Mesendoderm (in vitro differentiated cells): ENCODE measurements at places on chromosomes 3 and 15.
A peak's percentile ranks its signal among the peaks of the same experiment; 100 is the strongest.

- DNase-seq = no peak
Measured at GRCh38 chr3:45244356-45244755, 18.3 kb upstream of the TMEM158 start.

GRCh38 chr3:1907911-1908310 lies 190.8 kb upstream of the CNTN4 start:
- no peak for DNase-seq

GRCh38 chr3:31408720-31409119 lies 124.0 kb upstream of the STT3B start:
- DNase-seq = no peak

DNA sequence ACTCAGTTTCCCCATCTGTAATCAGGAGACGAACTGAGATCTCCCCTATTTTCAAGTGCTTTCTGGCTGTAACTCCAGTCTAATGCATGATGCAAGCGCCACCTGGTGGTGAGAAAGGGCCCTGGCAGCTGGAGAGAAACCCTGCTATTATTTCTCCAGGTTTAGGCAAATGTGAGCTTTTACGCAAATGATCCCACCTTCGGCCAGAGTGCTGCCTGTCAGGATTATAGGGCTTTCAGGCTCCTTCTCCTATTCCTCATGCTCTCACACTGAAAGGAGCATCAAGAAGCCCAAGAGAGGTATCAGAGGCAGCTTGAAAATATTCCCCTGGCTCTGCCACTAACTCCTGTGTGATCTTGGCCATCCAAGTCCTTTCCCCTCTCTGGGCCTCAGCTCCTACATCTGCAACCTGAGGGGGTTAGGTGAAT lies 93.9 kb upstream of the RASGRF1 start:
- peak; percentile 80 for DNase-seq

DNA sequence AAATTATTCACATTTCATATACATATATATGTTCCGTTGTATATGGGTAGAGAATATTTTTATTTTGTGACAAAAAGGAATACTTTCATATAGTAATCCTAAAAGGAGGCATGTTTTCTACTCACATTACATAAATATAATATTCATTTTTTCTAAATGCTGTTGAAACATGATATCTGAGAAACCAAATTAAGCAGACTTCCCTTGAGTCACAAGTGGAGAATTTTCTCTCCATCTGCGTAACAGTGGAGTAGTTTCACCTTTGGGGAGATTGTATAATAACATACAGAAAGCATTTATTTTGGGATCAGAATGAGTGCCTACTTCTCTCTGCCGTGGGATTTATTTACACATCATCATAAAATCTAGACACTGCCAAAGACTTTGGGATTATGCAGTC lies 849.8 kb downstream of the NSUN3 start:
- DNase-seq = no peak
